ENCODE measurements at places on chromosomes 7 and 10.

DNA sequence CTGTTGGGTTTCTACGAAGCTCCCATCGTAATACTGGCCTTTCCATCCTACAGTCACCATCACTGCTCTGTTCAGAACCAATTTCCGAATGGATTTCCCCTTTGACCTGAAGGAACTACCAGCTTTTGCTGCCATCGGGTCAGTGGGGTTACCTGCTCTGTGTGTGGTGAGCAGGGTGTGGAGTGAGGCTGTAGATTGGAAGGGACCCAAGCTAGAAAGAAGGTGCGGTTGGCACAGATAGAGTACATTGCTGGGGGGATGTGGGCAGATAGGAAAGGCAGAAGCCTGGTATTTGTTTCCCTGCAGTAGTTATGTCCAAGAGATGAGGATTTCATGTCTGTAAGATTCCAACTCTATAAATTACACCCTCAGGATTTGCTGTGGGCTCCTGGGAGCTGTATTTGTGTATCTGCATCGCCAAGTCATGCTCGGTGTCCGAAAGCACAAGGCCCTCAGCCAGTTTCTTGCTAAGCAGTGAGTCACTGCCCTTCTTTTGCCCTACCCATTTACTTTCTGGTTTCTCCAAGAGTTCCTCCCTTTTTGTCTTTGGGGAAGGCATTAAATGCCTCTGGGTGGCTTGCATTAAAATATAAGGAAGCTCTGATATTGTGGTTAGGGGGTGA is 15.4 kb downstream of the CLCN1 start:
- no peak for DNase-seq

GRCh38 chr7:36906448-36906847 is 182.2 kb upstream of the AOAH start:
- no peak for DNase-seq

- DNase-seq: no peak
These were observed 25.1 kb downstream of the PUS7 start for GRCh38 chr7:105497016-105497415.

DNA sequence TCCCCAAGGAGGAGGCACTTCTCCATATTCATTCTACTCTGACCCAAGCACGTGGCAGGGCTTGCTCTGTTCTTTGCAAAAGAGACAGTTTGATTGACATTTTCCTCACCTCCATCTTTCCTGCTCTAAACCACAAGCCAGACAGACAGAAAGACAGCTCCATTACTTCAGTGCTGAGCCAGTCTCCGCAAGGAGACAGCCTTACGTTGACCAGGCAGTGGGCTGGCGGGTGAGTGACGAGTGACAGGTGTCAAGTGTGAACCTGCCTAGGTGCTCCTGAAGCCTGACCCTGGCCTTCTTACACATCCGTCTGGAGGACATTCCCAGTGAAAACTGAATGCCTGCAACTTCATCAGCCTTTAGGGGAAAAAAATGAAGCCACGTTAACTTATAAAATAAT is 314.6 kb downstream of the TNS3 start:
- no peak for DNase-seq

DNA sequence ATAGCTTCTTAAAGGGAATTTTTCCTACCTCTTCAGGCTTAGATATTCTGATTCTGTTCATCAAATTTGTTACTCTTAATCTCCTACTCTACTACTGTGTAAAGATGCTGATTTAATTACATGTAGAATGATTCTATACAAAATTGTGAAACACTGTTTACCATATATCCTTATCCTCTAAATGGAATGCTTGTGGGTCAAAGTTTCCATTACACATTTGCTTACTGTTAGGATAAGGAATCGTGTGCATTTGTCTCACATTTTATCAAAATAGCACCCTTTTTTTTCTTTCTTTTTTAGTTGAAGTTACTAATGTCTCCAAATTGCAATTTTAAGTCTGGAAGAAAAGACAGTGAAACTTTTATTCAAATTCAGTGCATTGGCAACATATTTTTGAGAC is 65.3 kb downstream of the TFEC start:
- DNase-seq: no peak

DNA sequence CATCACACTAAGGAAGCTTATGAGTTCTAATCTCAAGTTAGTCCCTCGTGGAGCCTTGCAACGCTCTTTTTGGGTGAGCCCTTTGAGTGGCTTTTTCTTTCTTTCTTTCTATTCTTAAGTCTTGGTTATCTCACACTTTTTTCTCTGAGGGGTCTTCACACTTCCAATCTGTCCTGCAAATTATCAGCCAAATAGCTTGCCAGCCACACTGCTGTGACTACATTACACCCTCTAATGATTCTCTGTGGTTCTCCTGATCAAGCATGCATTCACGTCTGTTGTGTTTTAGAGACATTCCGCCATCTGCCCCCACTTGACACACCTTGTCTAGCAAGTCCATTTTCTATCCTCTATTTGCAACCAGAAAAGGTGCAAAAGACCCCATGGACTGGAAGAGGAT is 340.2 kb downstream of the THSD7A start:
- no peak for DNase-seq

DNA sequence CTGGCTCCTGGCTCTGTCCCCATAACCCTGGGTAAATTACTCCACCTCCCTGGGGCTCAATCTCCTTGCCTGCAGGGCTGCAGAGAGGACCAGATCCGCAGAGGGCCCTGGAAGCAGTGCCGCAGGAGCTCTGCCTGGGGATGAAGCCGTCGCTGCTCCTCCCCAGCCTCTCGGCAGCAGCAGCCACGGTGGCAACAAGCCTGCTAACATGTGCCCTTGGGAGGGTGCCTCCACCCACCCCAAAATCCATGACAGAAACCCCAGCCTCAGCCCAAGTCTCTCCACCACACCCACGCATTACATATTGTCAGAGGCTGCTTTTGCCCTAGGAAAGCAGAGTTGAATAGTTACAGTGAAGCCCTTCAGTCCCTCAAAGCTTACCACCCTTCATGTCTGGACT is 486.4 kb upstream of the FOXK1 start:
- no peak for DNase-seq

DNA sequence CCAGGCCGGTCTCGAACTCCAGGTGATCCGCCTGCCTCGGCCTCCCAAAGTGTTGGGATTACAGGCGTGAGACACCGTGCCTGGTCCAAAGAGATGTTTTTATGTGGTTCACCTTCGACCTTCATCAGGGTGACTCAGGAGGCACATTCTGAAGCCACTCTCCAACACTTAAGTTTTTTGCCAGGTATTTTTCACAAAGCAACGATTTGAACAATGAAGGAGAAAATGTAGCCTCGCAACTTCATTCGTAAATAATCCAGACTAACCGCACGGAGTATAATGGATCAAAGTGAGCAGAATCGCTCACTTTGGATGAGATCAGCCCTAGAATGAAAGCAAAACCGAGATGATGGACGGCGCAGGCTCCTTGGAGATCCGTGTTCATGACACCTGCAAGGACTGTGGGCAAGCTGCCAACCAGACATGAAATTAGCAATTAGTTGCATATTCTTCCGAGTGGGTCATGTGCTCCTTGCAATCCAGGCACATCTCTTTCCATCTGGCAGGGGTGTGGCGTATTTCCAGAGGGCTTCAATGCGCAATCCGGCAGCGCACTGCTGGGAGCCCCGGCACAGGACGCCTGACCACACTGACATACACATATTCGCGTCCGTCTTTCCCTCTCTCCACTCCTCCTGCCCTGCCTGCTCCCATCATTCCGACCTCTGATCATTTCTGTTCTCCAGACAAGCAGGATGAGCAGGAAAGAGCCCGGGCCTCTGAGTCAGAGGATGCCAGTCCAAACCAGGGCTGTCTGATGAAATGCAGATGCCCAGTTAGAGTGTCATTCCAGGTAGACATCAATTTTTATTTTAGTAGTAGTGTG is 148.4 kb downstream of the KLF6 start:
- DNase-seq: peak; percentile 86

DNA sequence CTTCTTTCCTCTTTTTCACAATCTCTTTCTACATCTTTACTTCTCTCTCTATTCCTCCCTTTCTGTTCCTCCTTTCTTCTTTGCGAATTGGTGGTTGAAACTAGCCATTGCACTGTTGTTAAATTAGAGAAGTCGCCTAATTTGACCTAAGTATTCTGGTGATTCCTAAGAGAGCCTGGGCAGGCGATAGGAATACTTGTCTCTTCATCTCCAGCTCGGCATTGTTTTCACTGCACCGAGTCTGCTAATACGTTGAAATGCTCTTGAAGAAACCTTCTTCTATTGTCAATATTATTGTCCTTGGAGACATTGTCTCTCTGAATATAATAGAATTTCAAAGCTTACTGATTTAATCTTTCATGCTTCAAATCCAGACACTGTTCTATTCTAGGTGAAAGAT is 31.7 kb downstream of the KCND2 start:
- DNase-seq: no peak

- no peak for DNase-seq
These were observed 47.3 kb upstream of the BPGM start for GRCh38 chr7:134599371-134599770.

- no peak for DNase-seq
These were observed 188.7 kb upstream of the PPP1R3A start for GRCh38 chr7:114107522-114107921.

GRCh38 chr10:113917636-113918035 is 63.2 kb downstream of the NHLRC2 start:
- DNase-seq: no peak

- no peak for DNase-seq
These were observed 59.9 kb downstream of the PRKCQ start for GRCh38 chr10:6520138-6520537.

- DNase-seq: no peak
These were observed 11.6 kb downstream of the LBX1 start for GRCh38 chr10:101217450-101218281.

DNA sequence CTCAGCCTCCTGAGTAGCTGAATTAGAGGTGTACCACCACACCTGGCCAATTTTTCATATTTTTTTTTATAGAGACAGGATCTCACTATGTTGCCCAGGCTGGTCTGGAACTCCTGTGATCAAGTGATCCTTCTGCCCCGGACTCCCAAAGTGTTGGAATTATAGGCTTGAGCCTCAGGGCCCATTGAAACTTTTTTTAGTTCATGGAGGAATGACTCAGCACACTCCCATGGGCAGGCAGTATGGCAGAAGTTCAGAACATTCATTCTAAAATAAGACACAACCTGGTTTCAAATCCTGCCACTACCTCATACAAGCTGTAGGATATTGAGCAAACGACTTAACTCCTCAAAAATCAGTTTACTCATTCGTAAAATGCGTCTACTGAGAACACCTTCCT is 320.4 kb upstream of the SP8 start:
- DNase-seq: no peak

- no peak for DNase-seq
These were observed 8.7 kb downstream of the PKD1L1 start for GRCh38 chr7:47939425-47940036.

- DNase-seq: no peak
These were observed 120.2 kb upstream of the STARD3NL start for GRCh38 chr7:38057829-38058228.

GRCh38 chr7:55970561-55970960 is 6.2 kb downstream of the NIPSNAP2 start:
- DNase-seq: no peak

GRCh38 chr10:43196131-43196980 is 58.1 kb downstream of the CSGALNACT2 start:
- DNase-seq: no peak

- DNase-seq: no peak
These were observed 25.6 kb downstream of the DIP2C start for GRCh38 chr10:663831-664251.

DNA sequence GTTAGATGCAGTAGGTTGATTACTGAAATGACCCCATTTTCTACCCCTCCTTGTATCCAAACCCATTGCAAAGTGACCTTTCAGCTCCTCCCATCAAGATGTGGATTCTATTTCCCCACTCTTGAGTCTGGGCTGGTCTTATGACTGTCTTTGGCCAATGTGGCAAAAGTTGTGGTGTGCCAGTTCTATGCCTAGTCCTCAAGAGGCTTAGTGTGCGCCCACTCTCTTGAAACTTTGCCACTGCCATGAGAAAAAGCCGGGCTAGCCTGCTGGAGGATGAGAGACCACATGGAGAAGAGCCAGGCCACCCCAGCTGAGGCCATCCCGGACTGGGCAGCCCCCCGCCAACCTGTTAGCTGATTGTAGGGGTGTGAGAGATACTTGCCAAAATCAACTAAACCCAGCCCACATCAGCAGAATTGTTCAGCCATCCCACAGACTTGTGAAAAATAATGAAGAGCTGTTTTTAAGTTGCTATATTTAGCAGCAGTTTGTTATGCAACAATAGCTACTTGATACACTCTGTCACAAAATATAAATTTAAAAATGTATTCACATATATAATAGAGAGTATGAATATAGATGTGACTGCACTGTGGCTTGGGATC is 131.0 kb upstream of the PALS2 start:
- DNase-seq: no peak

DNA sequence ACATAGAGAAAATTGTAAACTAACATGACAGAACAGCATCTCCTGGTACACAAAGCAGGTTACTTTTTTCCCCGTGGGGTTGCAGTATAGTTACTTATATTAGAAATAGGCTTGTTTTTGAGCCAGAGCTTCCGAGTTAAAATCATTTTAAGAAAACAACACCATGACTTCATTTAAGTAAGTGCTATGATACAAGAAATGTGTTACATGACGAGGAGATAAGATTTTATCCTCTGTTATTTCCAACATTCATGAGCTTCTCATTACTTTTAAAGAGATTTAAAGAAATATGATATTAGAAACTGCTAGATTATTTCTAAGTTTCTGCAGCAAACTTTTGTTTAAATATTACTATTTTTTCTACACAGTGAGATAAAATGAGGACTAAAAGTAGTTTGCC is 968.7 kb downstream of the GATA3 start:
- no peak for DNase-seq

GRCh38 chr10:59888781-59889435 is 17.4 kb downstream of the CCDC6 start:
- no peak for DNase-seq

- no peak for DNase-seq
These were observed 40.9 kb downstream of the MYO3A start for GRCh38 chr10:25974897-25975459.

DNA sequence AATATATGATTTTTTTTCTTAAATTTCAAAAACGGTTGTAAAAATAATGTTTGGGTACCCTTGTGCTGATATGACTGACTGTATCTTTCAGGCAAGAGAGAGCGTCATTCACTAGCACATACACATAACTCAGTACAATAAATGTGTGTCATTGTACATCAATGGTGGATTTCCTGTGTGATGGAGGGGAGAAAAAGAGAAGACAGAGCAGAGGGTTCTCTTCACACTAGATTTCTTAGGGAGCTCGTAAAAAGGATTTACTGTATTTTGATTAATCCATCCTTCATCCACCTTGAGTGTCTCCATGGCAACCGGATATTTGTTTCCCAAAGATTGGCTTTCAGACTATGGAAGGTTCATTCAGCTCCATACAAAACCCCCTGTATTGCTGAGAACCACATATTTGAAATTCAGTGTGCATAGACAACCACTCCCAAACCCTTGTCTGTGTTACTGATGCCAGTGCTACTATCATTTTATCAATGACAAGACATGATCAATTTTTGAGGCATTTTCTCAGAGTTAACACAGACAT is 150.6 kb downstream of the AKR1D1 start:
- no peak for DNase-seq

- DNase-seq: peak; percentile 58
These were observed 8.0 kb upstream of the EPHA1 start for GRCh38 chr7:143416565-143417149.

All from NCI-H1105 (cell line).